HT1080 (cell line): ENCODE measurements at places on chromosomes 2 and 18. TPM values are rescaled to one million over a fixed set of nuclear protein-coding genes. Genes with fewer than 3 reads are reported as not detected.

The ADD2 gene
- total RNA-seq = 39.3 and 79.9 TPM in 2 replicates

- no peak for DNase-seq
Observed at GRCh38 chr2:74653589-74653984, 460 bp upstream of the SEMA4F start.

DNA sequence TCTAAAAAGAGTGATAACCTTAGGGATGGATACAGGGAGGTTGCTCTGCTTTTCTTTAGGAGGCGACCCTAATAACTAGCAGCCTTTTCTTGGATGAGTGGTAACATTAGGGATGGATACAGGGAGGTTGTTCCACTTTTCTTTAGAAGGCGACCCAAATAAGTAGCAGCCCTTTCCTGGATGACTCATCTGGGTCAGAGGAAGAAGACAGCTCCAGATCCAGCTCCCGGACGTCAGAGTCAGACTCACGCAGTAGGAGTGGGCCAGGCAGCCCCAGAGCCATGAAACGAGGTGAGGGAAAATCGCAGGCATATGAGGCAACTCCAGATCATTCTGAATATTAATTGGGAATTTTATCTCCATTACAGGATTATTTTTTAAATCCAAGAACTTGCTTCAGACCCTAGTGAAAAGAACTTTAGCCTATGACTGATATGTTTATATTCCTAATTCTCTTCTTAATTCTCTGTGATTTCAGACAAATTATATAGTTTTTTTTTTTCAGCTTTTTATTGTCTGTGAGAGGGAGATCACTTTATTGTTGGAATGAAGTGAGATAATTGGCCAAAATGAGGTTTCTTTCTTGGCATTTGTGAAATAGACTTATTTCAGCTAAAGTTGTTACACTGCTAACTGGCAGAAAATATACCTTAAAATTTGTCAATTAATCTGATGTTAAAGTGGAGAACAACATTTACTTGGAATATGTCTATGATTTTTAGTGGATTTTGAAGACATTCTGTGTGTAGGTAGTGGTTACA is 31.2 kb upstream of the C1GALT1C1L start:
- DNase-seq = peak; percentile 80

DNA sequence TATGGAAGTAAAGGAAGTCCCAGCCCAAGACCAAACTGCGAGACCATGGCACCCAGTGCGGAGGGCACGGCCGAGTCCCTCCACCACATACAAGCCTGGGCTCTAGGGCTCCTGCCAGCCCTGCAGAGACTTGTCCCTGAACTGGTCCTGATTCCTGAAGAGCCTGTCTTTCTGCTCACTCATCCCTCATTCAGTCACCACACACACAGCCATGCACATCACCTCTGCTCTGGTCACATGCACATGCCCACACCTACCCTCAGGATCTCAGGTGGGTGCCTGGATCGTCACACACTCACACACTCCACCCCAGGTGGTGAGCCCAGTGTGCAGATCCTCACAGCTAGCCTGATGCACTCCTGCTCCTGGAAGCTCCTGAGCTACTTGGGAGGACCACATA is 71.4 kb upstream of the LAPTM4A start:
- DNase-seq = no peak

DNA sequence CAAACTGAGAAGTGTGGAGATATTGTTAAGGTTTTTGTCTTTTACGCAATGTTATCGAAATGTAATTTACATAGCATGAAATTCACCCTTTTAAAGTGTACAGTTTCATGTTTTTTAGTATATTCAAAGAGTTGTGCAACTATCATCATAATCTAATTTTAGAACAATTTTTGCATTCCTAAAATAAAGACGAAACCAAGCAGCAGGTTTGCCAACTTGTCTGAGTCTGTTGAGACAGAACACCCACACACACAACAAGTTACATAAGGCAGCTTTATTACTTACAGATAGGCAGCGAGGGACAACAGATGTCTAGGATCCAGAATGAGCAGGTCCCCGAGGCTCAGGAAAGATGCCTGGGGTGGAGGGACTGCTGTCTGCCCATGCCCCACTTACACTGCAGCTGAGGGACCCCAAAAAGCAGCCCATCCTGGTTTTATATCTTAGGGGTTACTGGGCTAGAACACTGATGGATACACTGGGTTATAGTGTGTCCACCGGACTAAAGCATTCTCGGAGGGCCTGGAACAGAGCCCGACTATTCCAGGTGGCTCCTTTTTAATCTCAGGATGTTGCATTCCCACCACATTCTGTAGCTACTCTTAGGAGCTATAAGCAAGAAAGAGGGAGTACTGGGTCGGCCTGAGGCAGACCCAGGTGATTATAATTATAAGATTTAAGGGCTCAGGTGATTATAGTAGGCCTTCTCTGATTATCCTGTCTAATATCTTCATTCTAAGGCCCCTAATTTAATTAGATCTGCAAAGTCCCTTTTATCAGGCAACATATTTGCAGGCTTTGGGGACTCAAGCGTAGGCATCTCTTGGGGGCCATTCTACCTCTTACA is 150.2 kb upstream of the DOK6 start:
- no peak for DNase-seq

- no peak for DNase-seq
Observed at GRCh38 chr2:36147670-36148390, 207.7 kb upstream of the CRIM1 start.

- no peak for DNase-seq
Observed at GRCh38 chr18:9861933-9862332, 23.8 kb upstream of the TXNDC2 start.

The APLF gene
- 0.53 and 0.58 TPM in 2 replicates for total RNA-seq

DNA sequence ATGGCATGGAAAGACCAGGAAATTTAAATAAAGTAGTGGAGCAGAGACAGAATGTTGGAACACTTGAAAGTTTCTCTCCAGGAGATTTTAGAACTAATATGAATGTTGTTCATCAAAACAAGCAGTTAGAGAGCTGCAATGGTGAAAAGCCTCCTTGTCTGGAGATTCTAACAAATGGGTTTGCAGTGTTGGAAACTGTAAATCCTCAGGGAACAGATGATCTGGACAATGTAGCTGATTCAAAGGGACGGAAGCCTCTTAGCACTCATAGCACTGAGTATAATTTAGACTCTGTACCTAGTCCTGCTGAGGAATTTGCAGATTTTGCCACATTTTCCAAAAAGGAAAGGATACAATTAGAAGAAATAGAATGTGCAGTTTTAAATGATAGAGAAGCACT is 27.7 kb downstream of the AFTPH start:
- DNase-seq = no peak

DNA sequence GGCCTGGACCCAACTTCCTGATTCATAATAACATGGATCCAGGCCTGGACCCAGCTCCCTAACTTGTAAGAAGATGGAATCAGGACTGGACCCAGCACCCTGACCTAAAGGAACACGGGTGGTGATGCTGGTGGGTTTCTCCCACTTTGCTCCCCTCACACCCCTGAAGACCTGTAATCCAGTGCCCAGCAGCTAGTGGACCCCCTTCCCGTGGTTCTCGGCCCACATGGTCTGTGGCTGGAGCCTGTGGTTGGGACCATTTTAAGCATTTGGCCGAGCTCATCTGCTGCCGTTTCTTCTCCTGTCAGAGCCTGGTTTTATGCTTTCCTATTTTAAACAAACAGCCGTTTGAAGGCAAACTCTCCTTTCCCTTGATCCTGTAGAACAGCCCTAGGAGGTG is 232.8 kb downstream of the EIPR1 start:
- DNase-seq = no peak

DNA sequence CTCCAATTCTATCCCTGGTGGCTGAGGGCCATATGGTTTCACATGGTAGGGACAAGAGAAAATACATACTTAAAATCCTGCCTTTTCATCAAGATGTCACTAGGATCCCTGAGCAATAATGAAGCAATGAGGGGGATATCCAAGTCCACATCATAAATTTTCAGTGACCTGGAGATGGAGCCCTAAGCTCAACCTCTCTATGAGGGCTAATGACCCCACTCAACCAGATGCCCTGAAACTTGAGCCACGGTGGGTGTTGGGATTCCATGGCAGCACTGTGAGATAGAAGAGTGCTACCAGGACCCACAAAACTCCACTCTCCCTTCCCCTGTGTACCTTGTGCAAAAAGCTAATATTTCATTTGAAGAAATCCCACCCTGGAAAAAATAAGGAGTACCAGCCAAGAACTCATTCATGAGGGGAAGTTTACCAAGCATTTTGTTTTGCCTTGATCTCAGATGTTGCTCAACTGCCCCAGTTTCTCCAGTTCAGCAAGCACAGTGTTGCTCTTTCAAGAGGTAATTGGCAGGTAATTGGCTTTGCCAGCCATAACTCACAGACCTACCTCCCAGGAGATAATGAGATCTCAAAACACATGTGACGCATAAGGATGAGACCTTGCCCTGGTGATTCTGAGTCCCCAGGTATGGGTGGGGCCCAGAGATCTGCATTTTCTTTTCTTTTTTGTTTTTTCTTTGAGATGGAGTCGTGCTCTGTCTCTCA is 51.0 kb upstream of the TTC39C start:
- no peak for DNase-seq

- peak; percentile 98 for DNase-seq
Observed at GRCh38 chr2:72115110-72116080, 32.3 kb downstream of the CYP26B1 start.
